ENCODE measurements at places on chromosomes 3 and 15.

GRCh38 chr3:28081533-28081947 lies 159.9 kb upstream of the CMC1 start:
- no peak for DNase-seq

DNA sequence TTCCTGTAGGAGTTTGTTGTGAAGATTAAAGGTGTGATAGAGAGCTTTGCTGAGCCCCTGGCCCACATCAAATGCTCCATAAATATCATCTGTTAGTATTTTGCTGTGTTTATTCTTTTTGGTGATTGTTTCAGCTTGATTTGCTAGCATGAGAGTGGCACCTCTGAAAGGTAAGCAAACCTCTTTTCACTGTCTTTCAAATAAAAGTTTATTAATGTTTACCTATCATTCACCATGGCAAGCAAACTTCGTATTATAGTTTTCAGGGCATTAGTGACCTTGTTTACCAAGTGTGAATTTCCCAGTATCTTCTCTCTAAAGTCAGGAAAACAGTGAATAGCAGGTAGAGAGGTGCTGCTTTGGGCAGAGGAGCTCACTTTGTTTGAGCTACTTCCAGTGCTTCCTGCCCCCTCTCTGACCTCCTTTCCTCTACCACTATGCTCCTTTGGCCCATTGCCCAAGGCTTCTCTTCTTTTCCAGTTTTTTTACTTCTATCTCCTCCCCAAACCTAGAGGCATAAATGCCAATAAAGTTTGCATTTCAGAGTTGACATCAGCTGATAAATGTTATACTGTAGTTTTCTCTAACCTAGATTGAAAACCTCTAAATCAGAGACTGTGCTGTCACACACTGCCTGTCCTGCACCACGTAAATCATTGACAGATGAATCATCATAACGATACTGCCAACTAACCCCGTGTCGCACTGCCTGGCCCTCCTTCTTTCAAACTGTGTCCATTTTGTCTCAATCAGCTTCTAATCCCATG lies 569.0 kb downstream of the TUSC7 start:
- DNase-seq, result no peak

DNA sequence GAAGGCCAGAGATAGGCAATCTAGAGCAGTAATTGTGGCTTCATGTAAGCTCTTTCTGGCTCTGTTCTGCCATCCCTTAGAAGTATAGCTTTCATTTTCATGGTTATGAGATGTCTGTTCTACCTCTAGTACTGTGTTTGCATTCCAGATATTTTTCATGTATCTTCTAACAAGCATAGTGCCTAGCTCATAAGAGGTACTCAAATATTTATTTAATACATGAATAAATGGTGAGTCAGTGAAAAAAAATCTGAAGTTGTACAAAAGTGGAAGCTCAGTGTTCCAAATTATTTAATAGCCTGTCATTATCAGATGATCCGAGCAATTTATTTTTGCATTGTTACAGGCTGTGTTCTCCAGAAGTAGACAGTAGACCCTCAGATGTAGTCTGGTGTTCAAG lies 64.3 kb downstream of the OXSM start:
- no peak for DNase-seq

DNA sequence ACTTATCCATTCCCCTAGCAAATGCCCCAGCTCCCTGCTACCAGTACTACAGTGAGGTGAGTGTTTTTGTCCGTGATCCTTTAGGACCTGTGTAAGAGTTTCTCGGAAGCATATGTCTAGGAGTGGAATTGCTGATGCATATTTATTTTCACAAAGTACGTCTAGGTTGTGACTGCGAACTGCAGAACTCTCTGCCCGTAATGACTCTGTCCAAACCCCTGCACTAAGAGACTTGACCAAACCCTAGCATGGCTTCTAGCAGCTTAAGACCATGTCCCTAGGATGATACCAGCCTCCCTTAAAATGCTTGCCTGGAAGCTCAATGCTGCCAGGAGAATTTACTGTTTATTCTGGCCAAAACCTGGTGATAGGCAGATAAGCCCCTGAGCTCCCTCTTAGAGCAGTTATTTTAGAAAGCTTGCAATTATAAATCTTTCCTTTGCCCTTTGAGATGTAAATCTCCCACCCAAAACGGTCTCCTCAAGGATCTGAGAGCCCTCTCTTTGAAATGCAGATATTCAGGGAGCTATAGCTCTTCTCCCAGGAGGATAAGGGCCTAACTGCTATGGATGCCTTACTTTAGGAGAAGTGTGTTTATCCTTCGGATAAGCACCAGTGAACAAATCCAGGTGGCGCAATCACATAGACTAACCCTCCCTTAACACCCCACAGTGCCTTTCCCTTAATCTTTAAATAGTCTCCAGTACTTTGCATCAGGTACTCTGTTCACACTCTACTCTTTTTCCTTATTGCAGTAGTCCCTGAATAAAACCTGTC lies 14.7 kb upstream of the CA12 start:
- DNase-seq, result no peak

DNA sequence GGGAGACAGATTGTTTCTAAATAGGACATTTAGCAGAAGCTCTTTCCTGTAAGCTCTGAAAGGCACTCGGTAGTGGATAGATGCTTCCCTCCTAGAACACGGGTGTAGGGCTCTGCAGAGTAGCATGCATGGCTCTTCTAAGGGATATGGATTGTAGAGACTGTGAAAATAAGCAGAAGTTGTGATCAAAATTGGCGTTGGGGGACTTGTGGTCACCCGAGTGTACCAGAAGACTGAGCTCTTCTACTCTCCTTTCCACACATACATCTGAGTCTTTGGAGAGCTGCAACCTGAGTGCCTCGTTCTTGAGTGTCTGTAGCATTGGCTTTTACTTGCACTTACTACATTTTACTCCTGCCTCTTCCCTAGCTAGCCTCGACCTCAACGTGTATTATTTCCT lies 197.7 kb downstream of the LPP start:
- no peak for DNase-seq

- DNase-seq, result no peak
Measured at GRCh38 chr3:149701977-149702350, 44.1 kb upstream of the WWTR1 start.

DNA sequence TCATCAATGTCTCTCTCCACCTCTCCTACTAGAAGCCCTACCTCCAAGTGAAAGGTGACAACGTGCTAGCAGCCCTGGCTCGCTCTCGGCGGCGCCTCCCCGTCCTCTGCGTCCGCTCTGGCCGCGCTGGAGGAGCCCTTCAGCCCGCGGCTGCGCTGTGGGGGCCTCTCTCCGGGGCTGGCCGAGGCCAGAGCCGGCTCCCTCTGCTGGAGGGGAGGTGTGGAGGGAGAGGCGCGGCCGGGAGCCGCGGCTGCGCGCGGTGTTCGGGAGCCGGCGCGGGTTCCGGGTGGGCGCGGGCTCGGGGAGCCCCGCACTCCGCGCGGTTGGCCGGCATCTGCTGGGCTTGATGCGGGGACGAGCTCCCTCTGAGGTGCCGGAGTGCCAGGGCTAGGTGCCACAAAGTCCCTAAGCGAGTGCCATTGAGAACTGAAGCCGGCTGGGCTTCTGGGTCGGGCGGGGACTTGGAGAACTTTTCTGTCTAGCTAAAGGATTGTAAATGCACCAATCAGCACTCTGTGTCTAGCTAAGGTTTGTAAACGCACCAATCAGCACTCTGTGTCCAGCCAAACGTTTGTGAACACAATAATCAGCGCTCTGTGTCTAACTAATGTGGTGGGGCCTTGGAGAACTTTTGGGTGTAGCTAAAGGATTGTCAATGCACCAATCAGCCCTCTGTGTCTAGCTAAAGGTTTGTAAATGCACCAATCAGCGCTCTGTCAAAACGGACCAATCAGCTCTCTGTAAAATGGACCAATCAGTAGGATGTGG lies 84.8 kb upstream of the ARRDC4 start:
- no peak for DNase-seq

GRCh38 chr3:3631114-3631513 lies 168.1 kb upstream of the LRRN1 start:
- DNase-seq, result no peak

GRCh38 chr15:90033448-90033847 lies 32.3 kb downstream of the ZNF710 start:
- no peak for DNase-seq

DNA sequence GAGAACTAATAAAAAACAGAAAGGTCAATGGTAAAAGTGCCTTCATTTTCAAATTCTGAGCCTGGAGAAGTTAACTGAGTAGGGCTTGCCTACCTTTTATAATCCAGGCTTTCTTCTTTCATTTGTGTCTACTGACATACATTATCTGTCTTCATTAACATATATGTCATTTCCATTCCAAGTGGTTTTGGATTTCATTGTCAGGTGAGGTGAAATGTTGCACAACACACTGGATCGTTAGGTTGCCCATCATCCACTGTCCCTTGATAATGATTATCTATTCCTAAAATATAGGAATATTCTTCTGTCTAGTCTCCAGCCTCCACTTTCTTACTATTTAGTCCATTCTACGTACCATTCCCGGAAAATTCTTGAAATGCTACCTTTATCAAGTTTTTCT lies 55.0 kb upstream of the CP start:
- no peak for DNase-seq
